ENCODE measurements at places on chromosomes 7 and 10.

GRCh38 chr10:129771991-129772431 lies 192.1 kb downstream of the EBF3 start:
- DNase-seq = no peak

DNA sequence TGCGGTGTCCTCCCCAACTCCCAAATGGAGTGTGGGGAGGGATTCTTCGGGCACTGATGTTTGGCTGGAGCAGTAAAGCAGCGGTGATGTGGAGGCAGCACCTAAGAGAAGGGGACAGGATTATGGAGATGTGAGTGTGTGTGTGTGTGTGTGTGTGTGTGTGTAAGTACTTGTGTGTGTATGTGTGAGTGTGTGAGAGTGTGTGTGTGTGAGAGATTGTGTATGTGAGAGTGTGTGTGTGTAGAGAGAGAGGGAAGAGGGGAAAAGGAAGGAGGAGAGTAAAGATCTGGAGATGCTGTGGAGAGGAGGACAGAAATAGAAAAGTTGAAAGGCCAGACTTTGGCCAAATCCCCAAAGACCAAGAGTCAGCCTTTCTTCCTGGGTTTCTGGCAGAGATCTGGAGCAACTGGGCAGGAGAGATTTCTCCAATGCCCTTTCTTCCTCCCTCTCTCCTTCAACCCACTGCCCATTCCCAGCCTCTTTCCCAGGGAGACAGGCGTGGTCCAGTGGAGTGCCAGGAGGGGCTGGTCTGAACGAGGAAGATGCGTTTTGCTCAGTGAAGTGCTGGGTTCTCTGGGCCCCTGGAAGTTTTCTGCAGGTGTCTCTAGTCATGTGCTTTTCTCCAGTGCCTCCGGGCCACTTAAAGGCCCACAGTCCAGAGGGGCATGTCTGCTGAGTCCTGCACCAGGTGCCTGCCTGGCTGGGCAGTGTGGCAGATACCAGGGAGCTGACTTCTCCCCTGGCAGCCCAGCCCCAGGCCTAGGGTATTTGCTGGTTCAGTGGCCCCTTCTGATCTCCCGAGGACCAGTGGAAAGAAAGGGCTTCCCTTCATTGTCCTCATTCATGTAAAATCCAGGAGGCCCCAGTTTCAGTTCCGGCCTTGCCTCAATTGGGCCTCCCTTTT lies 60.5 kb downstream of the HK1 start:
- DNase-seq = no peak

DNA sequence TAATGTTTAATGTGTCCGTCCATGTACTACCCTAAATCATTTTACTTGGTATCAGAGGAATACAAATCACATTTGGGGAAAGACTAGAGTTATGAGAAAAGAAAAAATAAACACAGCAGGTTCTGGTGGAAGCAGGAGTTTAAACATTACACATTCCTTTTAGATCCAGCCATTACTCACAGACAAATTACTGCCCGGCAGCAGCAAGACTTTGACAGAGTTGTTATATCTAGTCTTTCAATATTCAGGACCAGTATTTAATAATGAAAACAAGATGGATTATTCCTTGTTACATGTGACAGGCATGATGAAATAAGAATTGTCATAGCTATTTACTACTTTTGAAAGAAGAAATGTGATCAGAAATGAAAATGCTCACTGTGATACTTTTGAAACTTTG lies 131.8 kb upstream of the GNAI1 start:
- no peak for DNase-seq

DNA sequence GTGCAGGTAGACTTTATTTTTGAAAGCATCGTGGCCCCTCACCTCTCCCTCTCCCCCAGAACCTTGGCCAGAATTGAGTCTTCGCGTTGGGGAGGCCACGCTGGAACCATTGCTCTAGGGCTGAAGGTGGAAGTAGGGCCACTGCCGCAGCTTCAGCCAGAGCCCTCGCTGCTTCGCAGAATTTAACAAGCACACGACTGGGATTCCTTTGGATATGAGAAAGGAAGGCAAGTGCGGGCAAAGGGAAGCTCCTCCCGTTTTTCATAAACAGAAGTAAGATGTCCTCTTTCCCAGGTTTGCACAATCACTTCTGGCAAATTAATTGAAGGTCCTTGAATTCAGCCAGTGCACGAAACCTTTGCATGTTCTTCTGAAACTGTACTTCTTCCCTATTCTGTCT lies 168.1 kb downstream of the CCDC3 start:
- DNase-seq = no peak
